CD14-positive monocyte (primary cell): ENCODE measurements at places on chromosomes 3 and 15.

DNA sequence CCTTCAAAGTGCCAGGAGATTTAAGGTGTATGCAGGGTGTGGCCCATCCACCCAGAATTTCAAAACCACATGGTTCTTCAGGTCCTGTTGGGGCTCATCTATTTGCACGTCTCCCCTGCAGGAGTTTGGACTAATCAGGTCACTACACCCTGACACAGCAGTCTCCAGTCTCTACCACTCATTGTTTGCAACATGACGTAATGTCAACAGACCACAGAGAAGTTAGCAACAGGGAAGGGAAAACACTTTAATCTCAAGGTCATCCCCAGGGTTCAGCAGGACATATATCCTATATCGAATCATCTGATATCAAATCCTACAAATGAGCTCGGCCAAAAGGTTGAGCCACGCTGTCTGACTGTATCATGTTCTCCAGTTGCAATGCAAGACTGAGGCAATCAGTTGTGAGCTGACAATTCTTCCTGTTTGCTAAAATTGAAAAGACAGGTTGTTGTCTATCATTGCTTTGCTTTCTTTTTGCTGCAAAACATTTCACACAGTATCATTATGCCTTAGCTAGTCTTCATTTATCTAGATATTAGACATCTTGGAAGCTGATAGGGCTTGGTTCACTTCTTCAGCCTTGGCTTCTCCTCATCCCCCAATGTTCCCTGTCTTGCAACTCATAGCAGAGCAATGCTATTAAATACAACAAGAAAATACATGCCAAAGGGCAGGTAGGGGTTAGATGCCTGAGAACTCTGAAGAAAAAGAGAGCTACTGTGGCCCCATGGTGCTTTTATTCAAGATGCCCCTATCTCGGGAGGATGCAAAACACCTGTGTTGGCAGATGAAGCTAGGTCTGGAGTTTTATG lies 13.4 kb upstream of the LEKR1 start:
- DNase-seq, result peak; percentile 73

GRCh38 chr3:82080792-82081191 lies 319.3 kb upstream of the GBE1 start:
- no peak for DNase-seq

- DNase-seq, result no peak
Observed at GRCh38 chr3:188573956-188574355, 420.0 kb downstream of the LPP start.

- no peak for DNase-seq
Observed at GRCh38 chr3:62259924-62260323, 113.4 kb downstream of the FEZF2 start.

GRCh38 chr15:66025015-66025452 lies 155.7 kb downstream of the RAB11A start:
- no peak for DNase-seq

DNA sequence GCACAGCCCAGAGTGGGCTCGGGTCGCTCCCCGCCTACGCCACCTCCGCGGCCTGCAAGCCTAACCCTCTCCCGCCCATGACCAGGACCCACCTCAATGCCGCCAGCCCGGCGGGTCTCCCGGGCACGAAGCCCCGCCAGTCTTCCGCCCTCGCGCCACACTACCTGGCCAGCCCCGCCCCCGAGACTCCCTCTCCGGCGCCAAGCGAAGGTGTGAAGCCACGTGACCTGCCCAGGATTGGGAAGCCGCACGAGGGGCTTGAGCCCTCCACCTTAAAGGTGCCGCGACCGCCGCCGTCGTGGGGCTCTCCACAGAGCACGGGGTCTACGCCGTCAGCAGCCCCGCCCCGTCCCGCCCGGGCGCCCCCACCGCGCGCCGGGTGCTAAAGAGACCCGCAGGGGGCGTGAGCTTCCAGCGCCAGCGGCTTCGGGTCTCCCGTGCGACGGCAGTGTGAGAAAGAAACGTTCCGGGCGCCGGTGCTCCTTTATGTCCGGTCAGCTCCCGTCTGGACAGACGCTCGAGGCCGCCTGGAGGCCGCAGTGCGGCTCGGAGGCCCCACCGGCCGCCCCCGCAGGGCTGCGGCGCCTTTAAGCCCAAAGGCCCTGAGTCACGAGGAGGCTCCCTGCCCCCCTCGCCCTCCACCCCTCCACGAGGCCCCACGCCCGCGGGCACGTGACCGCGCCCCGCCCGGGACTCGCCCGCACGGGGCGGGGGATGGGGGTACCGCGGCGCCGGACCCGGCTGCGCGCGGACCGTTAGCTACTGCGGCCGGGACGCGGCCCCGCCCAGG lies at the start of gene CPEB1:
TSS of gene CPEB1 (minus strand) at position 319 of the 790 bp plus-strand sequence. CDS start 18,904 bp downstream, outside the sequence.
- DNase-seq, result no peak

GRCh38 chr15:71392861-71393283 lies 277.6 kb downstream of the THSD4 start:
- no peak for DNase-seq

- DNase-seq, result no peak
Observed at GRCh38 chr15:33910741-33911140, 57.6 kb upstream of the CHRM5 start.
